ENCODE measurements at places on chromosomes 2 and 18.

GRCh38 chr18:54606835-54607212, 15.8 kb downstream of the DYNAP start:
- DNase-seq = no peak

DNA sequence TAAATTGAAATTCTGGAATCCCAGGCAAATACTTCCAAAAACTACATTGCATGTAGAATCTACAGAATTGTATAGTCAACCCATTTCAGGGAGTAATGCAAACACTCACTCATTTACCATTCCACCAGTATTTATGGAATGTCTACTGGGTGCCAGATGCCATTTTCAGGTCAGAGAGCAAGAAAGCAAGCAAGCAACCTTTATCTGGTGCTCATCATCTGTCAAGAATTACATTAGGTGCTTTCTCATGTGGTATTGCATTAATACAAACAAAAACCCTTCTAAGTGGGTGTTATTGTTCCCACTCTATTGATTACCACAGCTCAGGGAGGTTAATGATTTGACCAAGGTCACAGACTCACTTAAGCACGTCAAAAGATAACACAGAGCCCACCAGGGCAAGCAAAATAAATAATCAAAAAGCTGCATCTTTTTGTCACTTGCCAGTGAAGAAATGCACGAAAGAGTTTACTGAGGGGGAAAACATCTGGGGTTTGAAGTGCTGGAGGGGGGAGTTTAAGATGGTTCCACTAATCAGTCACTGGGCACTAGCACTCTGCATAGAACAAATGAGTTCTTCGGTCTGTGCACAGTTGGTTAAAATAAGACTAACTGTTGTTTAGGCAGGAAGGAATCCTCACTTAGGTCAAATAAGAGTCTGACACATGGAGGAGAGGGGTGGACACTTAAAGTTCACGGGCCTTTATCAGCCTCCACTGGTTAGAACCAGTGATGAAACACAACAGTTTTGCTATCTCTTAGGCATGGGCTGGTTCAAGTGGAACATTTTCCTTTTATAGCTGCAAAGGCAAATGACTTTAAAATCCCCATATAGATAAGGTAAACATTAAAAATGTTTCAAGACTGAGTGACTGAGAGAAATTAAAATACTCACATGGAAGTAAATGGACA, 208.8 kb downstream of the CDH2 start:
- no peak for DNase-seq

DNA sequence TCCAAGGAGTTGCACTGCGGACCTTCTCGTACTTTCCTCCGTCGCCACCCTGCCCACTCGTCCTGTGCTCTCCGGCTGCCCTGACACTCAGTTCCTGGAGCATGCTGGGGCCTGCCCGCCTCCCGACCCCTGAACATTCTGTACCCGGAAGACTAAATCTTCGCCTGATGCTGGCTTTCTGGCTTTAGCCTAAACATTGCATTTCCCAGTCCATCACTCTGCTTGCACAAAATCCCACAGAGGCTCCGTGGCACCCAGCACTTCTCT, 550 bp upstream of the SFXN5 start:
- no peak for DNase-seq

DNA sequence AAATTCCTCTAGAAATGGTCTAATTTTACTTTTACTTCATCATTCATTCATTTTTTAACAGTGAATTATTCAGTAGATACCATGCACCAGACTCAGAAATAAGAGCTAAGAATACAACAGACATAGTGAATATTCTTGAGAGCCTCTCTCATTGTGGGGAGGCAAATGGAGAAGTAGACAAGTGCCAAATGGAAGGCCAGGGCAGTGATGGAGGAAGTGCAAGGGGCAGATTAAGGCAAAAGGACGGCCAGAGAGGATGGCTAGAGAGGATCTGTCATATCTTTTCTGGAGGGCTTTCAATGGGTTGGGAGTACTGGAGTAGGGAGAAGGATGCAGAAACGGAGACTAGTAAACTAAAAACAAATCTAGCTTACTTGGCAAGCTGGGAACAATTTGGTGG, 19.0 kb upstream of the RMDN2 start:
- DNase-seq = no peak

DNA sequence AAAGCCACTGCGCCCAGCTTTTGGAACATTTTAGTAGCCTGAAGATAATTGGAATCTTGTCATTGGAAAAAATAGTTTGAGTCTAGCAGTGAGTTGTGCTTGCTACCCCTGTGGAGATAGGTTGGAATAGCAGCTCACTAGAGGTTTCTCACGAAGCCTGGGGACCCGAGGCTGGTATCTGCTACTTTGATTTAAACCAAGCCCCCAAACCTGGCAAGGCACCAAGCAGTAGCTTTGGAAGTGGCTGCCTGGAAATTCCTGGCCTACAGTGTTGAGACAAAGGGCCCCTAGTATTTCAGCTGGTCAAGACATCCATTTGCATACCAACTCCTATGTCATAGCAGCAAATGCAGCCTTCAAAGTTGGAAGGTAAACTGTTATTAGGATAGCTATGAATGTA, 42.1 kb downstream of the NOP58 start:
- DNase-seq = no peak

DNA sequence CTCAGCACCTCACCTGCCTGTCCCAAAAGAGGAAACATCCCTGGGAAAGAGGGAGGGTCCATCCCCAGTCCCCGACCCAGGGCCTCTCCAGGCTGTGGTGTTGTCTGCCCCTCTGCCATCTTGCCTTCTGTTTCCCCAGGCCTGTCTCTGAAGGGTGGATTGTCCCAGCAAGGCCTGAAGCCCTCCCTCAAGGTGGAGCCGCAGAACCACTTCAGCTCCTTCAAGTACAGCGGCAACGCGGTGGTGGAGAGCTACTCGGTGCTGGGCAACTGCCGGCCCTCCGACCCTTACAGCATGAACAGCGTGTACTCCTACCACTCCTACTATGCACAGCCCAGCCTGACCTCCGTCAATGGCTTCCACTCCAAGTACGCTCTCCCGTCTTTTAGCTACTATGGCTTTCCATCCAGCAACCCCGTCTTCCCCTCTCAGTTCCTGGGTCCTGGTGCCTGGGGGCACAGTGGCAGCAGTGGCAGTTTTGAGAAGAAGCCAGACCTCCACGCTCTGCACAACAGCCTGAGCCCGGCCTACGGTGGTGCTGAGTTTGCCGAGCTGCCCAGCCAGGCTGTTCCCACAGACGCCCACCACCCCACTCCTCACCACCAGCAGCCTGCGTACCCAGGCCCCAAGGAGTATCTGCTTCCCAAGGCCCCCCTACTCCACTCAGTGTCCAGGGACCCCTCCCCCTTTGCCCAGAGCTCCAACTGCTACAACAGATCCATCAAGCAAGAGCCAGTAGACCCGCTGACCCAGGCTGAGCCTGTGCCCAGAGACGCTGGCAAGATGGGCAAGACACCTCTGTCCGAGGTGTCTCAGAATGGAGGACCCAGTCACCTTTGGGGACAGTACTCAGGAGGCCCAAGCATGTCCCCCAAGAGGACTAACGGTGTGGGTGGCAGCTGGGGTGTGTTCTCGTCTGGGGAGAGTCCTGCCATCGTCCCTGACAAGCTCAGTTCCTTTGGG, 47.2 kb downstream of the BOLA3 start:
- DNase-seq = no peak

GRCh38 chr2:95539836-95540235, 52.0 kb upstream of the TRIM43 start:
- no peak for DNase-seq

DNA sequence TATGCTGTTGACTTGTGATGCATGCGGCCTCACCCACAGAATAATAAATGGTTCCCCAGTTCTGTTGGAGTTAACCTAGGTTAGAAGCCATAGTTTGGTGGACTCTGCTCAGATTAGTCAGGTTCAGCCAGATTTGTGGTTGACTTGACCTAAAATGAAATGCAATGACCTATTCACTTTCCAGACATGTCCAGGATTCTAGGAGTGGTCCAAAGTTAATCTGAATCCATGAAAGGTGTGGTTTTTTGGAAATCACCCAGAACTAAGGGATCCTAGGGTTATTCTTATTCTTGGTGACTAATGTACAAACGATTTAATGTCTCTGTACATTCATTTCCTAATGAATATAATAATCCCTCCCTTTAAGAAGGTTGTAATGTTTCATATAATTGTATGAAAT, 88.9 kb upstream of the RBBP8 start:
- DNase-seq = no peak

DNA sequence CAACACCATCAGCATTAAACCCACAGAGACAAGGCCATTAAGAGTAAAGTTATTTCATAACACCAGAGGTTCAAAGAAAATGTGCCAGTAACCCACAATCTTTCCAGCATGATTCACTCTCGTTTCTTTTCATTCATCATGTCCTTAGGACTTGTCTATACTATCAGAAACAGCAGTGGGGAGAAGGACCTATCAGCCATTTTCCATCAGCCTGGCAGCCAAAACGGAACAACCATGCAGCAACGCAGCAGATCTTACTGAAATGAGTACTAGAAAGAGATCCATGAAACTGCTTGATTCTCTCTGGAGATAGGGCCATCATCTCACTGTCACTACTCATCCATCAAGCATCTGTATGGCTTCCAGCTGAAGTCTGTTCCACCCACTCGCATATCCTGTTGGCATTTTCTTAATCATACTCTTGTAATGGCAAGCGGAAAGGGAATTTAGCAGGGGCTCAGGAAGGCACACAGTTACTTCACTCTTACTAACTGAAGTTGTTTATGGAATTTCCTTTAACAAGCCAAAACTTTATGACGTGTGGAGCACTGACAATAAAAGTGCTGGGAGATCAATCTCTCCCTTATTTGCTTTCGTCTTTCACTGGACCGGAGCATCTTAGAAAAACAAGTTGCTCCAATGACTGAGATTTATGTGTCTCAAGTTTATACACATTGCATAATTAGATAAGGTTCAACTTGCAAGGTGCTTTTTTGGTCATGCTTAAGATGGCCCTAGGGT, 69.7 kb downstream of the EPHA4 start:
- DNase-seq = peak; percentile 50

DNA sequence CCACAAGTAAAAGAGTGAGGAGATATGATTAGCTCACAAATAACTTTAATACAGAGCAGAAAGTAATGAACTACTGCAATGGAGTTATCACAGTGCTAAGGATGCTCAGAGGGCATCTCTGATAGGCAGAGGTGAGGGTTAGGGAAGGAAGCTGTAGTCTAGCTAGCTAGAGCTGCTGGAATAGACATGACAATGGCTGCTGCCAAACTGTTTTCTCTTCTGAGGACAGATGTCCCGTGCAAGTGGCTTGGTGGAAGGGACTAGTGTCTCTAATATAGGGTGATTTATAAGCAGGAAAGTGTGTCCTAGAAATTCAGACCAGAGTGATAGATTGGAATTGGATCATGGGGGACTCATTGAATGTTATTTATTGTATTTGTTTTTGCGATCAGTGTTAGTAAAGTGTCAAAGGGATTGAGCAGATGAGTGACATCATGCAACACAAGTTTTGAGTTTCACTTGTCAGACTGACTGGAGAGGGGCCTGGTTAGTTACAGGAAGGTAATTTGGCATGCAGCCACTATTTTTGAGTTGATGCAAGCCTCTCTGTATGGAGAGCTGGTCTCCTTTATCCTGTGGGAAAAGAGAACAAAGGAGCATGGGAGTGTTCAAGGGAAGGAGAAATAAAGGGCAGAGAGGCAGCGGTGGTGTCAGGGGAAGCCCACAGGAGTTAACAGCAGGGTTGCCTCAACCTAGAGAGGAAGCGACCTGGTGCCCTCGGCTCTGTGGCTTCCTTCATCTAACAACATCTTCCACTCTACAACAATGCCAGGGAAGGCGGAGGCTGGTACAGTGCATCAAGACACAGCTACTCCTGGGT, 1.9 kb downstream of the CTLA4 start:
- no peak for DNase-seq
